GM12878 (cell line): ENCODE measurements at places on chromosomes 5 and 9. TPM values are rescaled to one million over a fixed set of nuclear protein-coding genes. Genes with fewer than 3 reads are reported as not detected.
A peak's percentile ranks its signal among the peaks of the same experiment; 100 is the strongest.

Gene BASP1
- 190 and 193 TPM in 2 replicates for total RNA-seq

Gene OSMR
- 0.05 and 0.35 TPM in 2 replicates for total RNA-seq

Gene TMC1
- total RNA-seq, result 0.23 TPM in 1 of 2 replicates, not detected in the other

Gene TIMD4
- 2.9 and 4.2 TPM in 2 replicates for total RNA-seq

Gene TLX3
- not detected in 2 replicates for total RNA-seq

Gene SH3TC2
- not detected in 2 replicates for total RNA-seq

Gene ZNF483
- total RNA-seq, result 0.40 and 0.72 TPM in 2 replicates

Gene ST8SIA4
- 29.4 and 30.3 TPM in 2 replicates for total RNA-seq

Gene NKD2
- total RNA-seq, result 0.13 and 0.26 TPM in 2 replicates

DNA sequence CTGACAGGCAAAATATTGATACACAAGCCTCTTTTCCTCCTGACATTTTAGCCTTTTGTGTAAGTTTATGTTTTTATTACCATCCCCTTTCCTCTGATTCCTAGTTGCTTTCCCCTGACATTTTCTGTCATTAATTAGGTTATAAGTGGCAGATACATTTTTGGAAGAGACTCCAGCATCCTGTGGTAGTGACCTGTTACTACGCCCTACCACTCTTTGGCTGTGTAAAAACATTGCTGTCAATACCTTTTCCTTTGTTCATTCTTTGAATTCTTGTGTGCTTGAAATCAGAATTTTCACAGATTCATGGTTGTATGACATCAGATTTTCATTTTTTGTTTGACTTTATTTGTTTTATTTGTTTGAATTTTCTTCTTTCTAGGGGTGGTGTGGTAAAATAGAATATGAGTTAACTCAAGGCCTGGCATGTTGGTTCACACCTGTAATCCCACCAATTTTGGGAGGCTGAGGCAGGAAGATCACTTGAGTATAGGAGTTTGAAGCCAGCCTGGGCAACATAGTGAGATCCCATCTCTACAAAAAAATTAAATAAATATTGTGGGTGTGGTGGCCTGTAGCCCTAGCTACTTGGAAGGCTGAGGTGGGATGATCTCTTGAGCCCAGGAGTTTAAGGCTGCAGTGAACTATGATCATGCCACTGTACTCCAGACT is 43.4 kb downstream of the UBE2R2 start:
- H3K4me1 ChIP-seq, result no peaks in the 10 kb centered on the region; the same call in 1 of the 2 replicates
- H3K27ac ChIP-seq, result no peak overlapping the region
- H3K27me3 ChIP-seq, result no peaks in the 10 kb centered on the region
- H3K4me3 ChIP-seq, result no peak overlapping the region
- DNase-seq, result no peak

DNA sequence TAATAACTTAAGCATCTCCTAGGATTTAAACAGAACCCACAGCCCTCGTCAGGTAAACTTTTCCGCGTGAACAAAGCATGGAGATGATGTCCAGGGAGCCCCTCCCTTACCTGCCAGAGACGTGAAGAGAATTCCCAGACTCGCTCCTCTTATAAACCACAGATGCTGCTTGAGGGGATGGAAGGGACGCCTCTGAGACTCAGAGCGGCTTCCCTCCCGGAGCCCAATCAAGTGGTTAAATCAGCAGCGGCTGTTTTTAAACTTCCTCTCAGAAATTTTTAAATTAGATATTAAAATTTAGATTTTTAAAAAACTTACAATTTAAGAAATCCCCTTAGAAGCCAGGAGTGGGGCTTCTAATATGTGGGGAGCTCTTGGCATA is 71.8 kb downstream of the RAPGEF1 start:
- H3K4me3 ChIP-seq, result peak overlapping the region; percentile 54
- no peaks in the 10 kb centered on the region for H3K27me3 ChIP-seq
- H3K36me3 ChIP-seq, result no peaks in the 10 kb centered on the region; the same call in none of the 2 replicates
- DNase-seq, result no peak

DNA sequence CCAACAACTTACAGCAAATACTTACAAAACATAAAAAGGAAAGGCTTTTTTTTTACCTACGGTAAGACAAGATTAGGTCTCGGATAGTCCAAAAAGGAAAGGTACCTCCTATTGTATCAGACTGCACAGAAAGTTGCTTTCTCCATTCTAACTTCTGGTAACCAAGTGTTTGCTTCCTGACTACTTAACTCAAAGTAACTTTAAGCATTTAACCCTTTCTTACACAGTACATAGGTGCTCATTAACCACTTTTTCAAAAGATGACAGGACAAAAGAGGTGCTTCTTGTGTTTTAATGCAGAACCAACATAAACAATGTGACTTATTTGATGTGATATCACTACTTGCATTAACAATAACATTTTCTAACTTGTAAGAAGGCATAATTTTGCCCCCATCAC is 23.1 kb downstream of the PWWP2A start:
- no peaks in the 10 kb centered on the region for H3K27me3 ChIP-seq
- H3K4me3 ChIP-seq, result no peak overlapping the region
- H3K36me3 ChIP-seq, result no peaks in the 10 kb centered on the region; the same call in 1 of the 2 replicates
- H3K4me1 ChIP-seq, result peaks cover 34% of the 10 kb centered on the region

DNA sequence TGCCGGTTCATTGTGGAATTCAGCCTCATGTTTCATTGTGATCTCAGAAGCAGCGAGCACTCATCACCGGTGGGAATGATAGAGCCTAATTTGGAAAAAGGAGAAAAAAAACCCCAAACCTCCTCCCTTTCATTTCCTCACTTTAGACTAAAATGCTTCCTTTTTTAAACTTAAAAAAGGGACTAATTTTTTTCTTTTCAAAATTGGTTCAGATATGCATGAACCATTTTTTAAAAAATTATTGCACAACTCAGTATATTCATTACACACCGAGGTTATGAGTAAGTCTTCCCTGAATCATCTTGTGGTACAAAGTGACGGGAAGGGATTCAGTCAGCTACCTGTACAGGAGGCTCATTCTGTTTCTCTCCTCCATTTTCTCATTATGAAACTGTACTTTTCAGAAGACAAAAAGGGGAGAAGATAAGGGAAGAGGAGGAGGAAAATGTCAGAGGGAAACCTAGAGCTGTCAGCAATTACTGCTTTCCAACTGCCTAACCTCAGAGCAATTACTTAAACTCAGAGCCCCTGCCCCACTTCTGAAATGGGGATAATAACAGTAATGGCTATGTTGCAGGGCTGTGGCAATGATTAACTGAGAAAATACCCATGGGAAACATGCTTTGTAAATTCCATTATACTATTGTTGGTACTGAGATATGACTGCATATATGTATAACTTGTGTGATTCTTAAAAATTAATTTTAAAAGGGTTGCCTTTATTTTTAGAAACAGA is 24.0 kb downstream of the GALNT10 start:
- peaks cover 10% of the 10 kb centered on the region for H3K4me1 ChIP-seq
- H3K27ac ChIP-seq, result peak overlapping the region; percentile 37
- 0 out of 2 replicates have a peak overlapping the region, but pooled peaks have one; percentile 3 for H3K4me3 ChIP-seq
- no peaks in the 10 kb centered on the region for H3K27me3 ChIP-seq
- DNase-seq, result no peak

DNA sequence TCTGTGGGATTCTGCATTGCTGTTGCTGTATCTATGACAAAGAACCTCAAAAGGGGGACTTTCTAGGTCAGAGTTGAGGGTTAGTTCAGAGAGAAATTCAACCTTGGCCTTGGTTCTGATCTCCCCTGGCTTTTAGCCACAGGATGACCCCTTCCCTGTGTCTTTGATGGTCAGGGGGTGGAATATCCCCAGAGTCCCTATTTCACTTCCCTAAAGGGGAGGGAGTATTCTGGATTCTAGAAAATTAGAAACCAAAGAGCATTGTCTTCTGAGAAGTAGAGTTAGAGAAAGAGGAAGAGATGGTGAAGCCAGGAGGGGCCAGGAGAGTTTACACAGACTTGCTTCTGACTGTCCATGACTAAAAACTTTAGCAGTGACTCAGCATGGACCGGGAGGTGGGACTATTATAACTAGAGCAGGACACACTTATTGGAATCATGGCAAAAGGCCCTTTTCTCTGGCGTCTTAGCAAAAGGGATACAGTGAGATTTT is 56.2 kb upstream of the LPAR1 start:
- DNase-seq, result peak; percentile 9
- H3K4me1 ChIP-seq, result no peaks in the 10 kb centered on the region
- no peak overlapping the region for H3K27ac ChIP-seq

DNA sequence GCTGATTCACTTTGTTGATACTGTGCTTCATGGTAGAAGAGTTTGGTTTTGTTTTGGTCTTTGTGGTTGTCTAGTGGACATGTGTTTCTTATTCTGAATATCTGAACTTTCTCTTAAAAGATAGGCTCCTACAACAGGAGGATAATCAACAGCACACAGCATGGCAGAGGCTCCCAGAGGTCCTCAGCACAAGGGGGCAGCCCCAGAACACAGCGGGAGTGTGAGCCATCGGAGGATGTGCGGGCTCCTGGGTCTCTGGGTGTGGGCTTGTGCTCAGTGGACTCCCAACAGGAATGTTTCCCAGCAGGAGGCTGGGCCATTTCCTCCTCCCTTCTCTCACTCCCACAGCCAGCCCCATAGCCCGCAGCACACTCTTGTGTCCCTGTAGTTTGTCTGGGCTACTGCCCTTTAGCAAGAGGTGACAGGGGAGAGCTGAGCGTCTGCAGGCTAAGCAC is 164.3 kb upstream of the OTULINL start:
- no peaks in the 10 kb centered on the region for H3K27me3 ChIP-seq
- H3K27ac ChIP-seq, result peak overlapping the region; percentile 91

- no peak overlapping the region for H3K4me3 ChIP-seq
- no peaks in the 10 kb centered on the region for H3K27me3 ChIP-seq
- H3K27ac ChIP-seq, result peak overlapping the region; percentile 24
- no peaks in the 10 kb centered on the region for H3K36me3 ChIP-seq
- peak; percentile 38 for DNase-seq
Observed at GRCh38 chr5:138605254-138605972, 30.2 kb upstream of the HSPA9 start.

GRCh38 chr9:89471390-89471789 is 26.5 kb downstream of the SEMA4D start:
- no peaks in the 10 kb centered on the region for H3K27me3 ChIP-seq
- no peak overlapping the region for H3K27ac ChIP-seq
- peaks cover 46% of the 10 kb centered on the region for H3K4me1 ChIP-seq
- DNase-seq, result no peak
- no peak overlapping the region for H3K4me3 ChIP-seq
- peaks cover 5% of the 10 kb centered on the region for H3K36me3 ChIP-seq

DNA sequence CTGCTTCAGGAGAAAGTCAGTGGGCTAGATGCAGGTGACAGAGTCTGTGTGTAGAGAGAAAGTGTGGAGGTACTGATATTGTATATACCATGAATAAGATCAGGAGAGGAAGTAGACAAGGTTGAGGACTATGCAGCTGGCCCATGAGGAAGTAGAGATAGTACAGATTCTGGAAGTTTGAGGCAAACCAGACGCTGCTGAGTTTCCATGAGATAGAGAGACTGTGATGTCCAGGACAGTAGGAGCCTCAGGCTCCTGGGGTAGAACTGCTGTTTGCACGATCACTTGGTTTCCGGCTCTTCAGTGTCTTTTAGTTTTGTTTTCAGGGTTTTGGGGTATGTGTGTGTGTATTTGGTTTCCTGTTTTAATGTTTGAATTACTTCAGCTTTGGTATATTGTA is 13.6 kb downstream of the OTULINL start:
- no peaks in the 10 kb centered on the region for H3K27me3 ChIP-seq
- no peaks in the 10 kb centered on the region for H3K36me3 ChIP-seq
- H3K27ac ChIP-seq, result peak overlapping the region; percentile 70

- no peak overlapping the region for H3K4me3 ChIP-seq
- no peaks in the 10 kb centered on the region for H3K27me3 ChIP-seq
- no peaks in the 10 kb centered on the region for H3K36me3 ChIP-seq
- peaks cover 5% of the 10 kb centered on the region; the same call in 1 of the 2 replicates for H3K4me1 ChIP-seq
- DNase-seq, result peak; percentile 5
- no peak overlapping the region; the same call in 1 of the 2 replicates for H3K27ac ChIP-seq
Observed at GRCh38 chr9:4596165-4596922, 65.8 kb upstream of the PLPP6 start.

DNA sequence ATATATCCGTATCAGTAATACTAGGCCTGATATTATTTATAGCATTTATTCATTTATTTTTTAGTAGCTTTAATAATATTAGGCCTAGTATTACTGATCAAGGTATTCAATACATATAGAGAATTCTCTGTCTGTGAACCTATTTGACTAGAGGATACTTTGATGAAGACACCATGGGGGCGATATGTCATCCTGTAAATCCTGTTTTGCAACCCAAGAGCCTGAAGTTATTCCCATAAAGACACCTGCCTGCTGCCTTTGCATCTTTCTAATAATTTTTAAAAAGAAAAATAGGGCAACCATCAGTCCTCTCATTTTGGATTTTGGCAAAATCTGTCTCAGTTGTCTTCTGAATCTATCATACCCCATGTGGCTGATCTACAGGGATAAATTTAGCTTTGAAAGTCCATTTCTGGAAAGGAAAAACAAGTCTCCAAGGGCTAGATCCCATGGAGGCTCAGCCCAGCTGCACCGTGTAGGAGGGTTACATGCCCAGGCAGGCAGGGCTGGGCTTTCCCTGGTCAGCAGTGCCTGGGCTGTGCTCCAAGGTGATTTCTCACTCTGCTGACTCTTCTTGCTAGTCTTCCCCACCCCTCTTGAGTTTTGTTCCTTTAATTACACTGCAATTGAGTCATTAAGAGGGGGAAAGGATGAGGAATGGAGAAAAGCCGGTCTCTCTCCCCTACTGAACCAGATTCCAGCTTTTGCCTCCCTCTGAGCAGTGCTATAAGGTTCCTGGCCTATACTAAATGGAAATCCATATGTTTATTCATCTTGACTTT is 169.0 kb downstream of the TRIM32 start:
- no peak for DNase-seq
- H3K4me3 ChIP-seq, result no peak overlapping the region
- H3K36me3 ChIP-seq, result no peaks in the 10 kb centered on the region
- H3K27ac ChIP-seq, result no peak overlapping the region
